ENCODE measurements at places on chromosomes 7 and 10.

DNA sequence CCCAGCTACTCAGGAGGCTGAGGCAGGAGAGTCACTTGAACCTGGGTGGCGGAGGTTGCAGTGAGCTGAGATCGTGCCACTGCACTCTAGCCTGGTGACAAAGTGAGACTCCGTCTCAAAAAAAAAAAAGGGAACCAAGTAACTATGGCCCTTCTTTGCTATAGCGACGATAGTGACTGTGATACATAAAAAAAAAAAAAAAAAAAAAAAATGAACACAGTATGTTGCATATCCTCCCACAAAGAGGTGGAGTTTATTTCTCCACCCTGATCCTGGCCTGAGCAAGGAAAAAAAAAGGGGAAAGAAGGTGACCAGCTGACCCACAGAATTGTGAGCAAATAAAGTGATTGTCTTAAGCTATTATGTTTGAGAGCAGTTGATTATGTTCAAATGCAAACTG is 42.3 kb upstream of the STEAP1B start:
- DNase-seq, result no peak

DNA sequence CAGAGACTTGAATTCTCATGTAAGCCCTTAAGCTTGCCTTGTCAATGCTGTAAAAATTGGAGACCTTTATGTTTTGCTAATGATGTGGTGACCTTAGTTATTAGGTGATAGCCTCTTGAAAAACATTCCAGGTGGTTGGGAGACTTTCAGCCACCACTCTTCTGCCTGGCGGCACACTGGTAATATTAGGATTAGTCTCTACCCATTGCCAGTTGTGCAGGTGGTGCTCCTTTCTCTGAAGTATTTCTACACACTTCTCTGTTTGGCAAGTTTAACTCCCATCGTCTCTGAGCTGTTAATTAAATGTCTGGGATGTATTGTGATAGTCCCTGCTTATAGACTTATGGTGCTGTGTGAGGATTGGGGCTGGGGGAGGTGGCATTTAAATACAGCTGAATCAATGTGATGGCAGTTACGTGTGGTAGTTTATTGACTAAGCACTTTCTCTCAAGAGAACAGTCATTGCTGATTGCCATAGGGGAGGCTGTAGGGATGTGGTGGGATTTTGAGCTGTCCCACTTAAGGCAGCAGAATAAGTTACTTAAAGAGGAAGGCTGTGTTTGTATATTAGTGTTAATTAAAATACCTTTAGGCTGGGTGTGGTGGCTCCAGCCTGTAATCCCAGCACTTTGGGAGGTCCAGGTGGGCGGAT is 61.7 kb downstream of the DAGLB start:
- no peak for DNase-seq

- DNase-seq, result no peak
These were observed 52.8 kb downstream of the DDC start for GRCh38 chr7:50512384-50512783.

DNA sequence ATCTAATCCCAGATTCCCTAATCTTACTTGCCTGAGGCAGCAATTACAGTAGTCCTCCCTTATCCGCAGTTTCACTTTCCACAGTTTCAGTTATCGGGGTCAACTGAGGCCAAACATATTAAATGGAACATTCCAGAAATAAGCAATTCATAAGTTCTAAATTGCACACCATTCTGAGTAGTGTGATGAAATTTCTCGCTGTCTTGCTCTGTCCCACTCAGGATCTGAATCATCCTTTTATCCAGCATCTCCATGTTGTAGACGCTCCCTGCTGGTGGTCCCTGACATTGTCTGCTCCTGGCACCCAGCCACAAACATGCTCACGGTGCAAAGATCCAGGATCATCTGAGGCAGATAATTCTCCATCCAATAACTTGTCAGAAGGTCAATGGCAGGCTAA is 128.7 kb upstream of the CXCL12 start:
- no peak for DNase-seq

GRCh38 chr10:97505152-97505551 is 6.4 kb downstream of the UBTD1 start:
- DNase-seq, result no peak

GRCh38 chr7:131238347-131238931 is 89.2 kb upstream of the MKLN1 start:
- no peak for DNase-seq

- DNase-seq, result no peak
These were observed 5.7 kb upstream of the DYNC1I1 start for GRCh38 chr7:95766657-95767056.

DNA sequence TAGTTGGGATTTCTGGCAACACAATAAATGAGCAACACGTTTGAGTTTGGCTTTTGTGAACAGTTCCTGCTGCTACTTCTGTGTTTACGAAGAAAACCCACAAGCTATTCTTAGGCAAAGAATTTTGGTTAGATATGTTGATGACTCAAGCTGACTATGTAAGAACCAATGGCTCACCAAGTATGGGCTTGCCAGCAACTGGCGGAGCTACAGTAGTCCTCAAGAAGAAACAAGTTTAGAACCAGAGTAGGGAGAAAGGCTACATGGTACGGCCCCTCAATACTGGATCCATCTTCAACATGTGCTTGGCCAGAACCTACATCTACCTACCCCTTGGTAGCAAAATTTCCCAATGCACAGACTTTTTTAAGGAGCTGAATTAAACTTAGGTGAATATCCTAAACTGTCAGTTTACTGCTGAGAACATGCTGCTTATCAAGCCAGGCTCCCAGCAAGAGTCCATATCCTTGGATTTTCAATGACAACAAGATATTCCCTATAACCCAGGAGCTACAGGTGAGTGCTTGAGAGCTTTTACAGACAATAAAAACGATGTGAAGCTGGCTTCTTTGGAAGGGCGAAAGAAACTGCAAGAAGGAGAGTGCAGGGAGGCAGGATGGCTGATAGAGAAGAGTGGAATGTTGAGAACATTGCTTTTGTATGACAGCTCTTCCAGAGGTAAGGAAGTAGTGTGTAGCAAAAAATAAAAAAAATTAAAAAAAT is 74.3 kb upstream of the ASAH2 start:
- DNase-seq, result peak; percentile 15

- DNase-seq, result no peak
These were observed 170.1 kb downstream of the MAD1L1 start for GRCh38 chr7:2062648-2063047.

DNA sequence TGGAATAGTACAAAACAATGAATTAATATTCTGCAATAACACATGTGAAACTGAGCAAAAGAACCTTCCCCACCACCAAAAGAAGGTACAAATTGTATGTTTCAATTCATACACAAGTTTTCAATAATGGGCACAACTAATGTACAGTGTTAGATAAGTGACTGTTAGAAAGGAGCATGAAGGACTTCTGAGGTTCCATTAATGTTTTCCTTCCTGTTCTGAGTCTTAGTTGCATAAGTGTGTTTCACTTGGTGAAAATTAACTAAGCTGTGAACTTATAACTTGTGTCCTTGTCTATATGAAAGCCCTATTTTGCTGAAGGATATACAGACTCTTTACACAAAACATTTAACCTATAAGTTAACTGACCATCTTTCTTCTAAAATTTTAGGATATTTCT is 8.2 kb downstream of the GSAP start:
- DNase-seq, result no peak

DNA sequence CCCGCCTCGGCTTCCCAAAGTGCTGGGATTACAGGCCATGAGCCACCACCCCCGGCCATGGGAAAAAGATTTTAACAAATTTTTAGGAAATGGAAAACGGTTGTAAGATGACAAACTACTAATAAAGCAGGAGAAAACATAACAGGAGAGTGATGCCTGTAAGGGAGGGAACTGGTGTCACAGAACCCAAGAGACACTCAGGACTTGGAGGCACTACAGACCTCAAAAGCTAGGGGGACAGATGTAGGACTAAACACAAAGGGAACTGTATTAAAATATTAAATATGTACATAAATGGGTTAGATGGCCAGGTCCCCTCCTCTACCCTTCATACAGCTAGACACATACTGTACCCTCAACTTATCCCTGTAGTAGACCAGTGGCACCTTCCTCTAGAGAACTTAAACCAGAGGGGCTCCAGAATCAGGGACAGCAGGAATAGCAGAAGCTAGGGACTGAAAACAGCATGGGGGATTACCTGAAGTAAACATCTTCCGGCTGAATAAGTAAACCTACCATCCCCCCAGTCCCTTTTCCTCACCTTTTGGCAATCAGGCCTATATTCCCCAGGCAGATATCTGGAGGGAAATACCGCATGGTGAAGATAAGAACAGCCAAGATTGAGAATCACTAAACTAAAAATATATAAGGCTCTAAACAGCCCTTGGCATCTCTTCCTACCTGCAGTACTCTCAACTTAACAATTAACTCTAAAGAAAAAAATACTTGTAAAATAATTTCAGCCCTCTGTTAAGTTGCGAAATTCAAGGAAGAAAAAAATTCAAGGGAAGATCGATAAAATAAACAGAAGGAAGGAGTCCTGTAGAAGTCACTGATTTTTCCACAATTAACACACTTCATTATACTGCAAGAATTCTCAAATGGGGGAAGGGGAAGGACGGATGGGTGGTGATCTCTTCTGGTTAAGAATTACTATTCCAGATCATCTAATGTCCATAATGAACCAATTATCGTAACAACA is 15.5 kb downstream of the TM9SF3 start:
- no peak for DNase-seq

GRCh38 chr7:131568970-131569369 is 12.5 kb upstream of the PODXL start:
- no peak for DNase-seq

GRCh38 chr10:79090134-79090803 is 21.5 kb downstream of the ZMIZ1 start:
- DNase-seq, result no peak

DNA sequence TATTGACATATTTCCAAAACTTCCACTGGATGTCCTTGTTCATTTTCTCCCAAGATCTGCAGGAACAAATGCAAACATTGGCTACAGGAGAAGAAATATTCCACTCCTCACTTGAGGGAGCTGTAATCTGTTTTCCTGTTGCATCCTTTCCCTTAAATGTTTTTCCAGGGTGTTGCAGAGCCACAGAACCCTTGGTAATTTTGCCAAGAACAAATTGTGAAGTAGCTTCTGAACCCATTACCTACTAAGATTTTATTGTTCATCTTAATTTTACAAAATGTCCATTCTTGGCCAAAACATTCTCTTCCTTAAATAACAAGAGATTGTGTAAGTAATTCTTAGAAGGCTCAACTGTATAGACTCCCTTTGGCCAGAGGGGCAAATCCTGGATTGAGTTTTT is 177.0 kb downstream of the GNAT3 start:
- DNase-seq, result no peak

GRCh38 chr7:33517191-33517590 is 387.8 kb downstream of the BBS9 start:
- no peak for DNase-seq

- DNase-seq, result peak; percentile 67
These were observed 25.2 kb downstream of the GET4 start for GRCh38 chr7:901388-902154.

GRCh38 chr10:60003651-60004523 is 97.5 kb upstream of the CCDC6 start:
- DNase-seq, result peak; percentile 73

DNA sequence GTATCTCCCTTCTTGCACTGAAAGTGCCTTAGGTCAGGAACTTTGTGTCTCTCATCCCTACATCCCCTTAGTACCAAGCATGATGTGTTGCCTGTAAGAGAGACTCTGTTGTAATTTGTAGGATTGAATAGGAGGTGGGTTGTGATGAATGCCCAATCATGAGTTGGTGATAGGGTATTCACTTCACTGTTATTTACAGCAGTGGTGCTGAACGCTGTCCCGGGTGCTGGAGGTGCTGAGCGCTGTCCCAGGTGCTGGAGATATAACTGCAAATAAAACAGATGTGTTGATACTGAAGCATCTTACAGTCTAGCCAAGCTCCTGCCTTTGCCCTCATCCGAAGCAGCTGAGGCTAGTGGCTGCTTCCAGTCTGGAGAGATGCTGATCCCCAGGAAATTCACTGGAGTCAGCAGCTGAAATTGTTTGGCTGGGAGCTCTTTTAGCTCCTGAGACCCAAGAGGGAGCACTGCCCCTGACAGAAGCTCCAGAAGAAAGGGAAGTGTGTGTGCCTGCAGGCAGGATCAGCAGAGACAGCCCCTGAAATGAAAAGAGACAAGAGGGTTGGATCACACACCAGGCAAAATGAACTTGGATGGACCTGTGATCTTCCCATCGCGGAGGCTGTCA is 183.4 kb downstream of the SORCS3 start:
- no peak for DNase-seq

DNA sequence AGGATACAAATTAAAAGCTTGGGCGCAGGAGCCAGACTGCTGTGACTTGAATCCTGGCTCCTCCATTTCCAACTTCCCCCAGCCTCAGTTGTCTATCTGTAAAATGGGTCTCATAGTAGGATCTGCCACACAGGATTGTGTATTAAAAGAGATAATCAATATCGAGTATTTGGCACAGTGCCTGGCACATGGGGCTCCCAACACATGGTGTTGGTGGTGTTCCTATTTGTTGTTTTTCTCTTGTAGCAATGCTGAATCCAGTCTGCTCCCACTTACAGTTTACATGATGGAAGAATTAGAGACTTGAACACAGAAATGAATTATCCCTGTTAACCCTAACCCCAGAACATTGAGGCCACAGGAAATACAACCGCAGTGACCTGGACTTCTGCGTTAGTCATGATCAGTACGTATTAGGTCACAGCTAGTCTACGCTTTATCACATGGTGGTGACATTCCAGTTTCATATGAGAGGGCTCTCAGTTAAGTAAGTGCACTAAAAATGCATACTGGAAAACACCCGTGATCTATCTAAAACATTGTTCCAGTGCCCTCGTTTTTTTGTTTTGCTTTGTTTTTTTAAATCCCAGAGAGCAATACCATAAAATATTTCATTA is 169.5 kb upstream of the KLF14 start:
- DNase-seq, result no peak

- DNase-seq, result no peak
These were observed 6.3 kb upstream of the XPNPEP1 start for GRCh38 chr10:109929501-109930219.

GRCh38 chr10:122051609-122052385 is 62.8 kb downstream of the TACC2 start:
- peak; percentile 50 for DNase-seq

- DNase-seq, result no peak
These were observed 4.1 kb upstream of the PILRB start for GRCh38 chr7:100353685-100354330.

DNA sequence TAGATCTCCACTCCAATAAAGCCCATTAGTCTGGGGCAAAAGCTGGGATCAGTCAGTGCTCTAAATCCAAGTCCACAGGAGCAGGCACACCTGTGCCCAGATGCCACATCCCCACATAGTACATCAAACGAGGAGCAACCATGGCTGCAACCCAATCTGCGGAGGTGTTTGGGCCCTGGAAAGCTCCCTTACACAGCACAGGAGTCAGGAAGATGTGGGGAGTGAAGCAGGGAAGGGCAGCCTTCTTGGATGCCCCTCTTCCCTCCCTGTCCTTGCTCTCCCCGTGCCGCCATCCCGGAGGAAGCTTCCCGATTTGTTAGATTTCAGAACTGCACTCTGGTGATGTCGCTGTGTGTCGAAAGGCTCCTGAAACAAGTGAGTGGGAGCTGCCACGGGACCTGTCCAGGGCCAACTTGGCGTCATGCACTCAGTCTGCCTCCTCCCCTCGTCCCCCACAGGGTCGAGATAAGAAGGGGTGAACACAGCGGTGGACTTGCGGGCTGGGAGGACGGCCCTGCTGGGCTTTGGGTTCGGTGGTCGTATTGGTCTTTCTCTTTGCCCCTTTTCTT is 230.6 kb upstream of the GRB10 start:
- DNase-seq, result no peak

- no peak for DNase-seq
These were observed 13.5 kb downstream of the SEMA3C start for GRCh38 chr7:80905334-80905733.
